ENCODE measurements at places on chromosomes 11 and 22. TPM values are rescaled to one million over a fixed set of nuclear protein-coding genes. Genes with fewer than 3 reads are reported as not detected.

Gene PYGM
- total RNA-seq, result 4.3 TPM

Gene RFPL3
- total RNA-seq, result not detected

Gene ZNF214
- total RNA-seq, result not detected

Gene KRTAP5-11
- not detected for total RNA-seq

Gene OR51B4
- total RNA-seq, result not detected

Gene KRTAP5-10
- not detected for total RNA-seq

Gene DEUP1
- not detected for total RNA-seq

Gene OR2D2
- not detected for total RNA-seq

Gene OR6T1
- total RNA-seq, result not detected

GRCh38 chr11:126991596-126991995 is 9.0 kb downstream of the KIRREL3 start:
- H3K27ac ChIP-seq, result no peak overlapping the region
- DNase-seq, result no peak
- H3K27me3 ChIP-seq, result peaks cover 15% of the 10 kb centered on the region
- H3K4me1 ChIP-seq, result no peaks in the 10 kb centered on the region
- H3K4me3 ChIP-seq, result no peak overlapping the region
- no peaks in the 10 kb centered on the region for H3K36me3 ChIP-seq

- peaks cover 38% of the 10 kb centered on the region for H3K4me1 ChIP-seq
- no peak for DNase-seq
- H3K36me3 ChIP-seq, result peaks cover 3% of the 10 kb centered on the region
- H3K27ac ChIP-seq, result peak overlapping the region; percentile 87
These were observed 1.2 kb downstream of the MRTFA start for GRCh38 chr22:40635043-40635939.

- H3K27ac ChIP-seq, result no peak overlapping the region
- no peak for DNase-seq
- no peak overlapping the region for H3K4me3 ChIP-seq
- H3K36me3 ChIP-seq, result peaks cover 6% of the 10 kb centered on the region
- H3K27me3 ChIP-seq, result no peaks in the 10 kb centered on the region
These were observed 10.0 kb upstream of the ASCC2 start for GRCh38 chr22:29848111-29848510.

GRCh38 chr11:86502137-86502642 is 127.5 kb downstream of the CCDC81 start:
- DNase-seq, result no peak
- H3K27ac ChIP-seq, result no peak overlapping the region
- no peaks in the 10 kb centered on the region for H3K36me3 ChIP-seq
- peaks cover 8% of the 10 kb centered on the region for H3K4me1 ChIP-seq

GRCh38 chr11:80980227-80980626 is 1539.4 kb upstream of the TENM4 start:
- H3K4me3 ChIP-seq, result no peak overlapping the region
- no peak for DNase-seq
- no peaks in the 10 kb centered on the region for H3K4me1 ChIP-seq
- H3K27ac ChIP-seq, result no peak overlapping the region
- H3K36me3 ChIP-seq, result no peaks in the 10 kb centered on the region
- H3K27me3 ChIP-seq, result no peaks in the 10 kb centered on the region

DNA sequence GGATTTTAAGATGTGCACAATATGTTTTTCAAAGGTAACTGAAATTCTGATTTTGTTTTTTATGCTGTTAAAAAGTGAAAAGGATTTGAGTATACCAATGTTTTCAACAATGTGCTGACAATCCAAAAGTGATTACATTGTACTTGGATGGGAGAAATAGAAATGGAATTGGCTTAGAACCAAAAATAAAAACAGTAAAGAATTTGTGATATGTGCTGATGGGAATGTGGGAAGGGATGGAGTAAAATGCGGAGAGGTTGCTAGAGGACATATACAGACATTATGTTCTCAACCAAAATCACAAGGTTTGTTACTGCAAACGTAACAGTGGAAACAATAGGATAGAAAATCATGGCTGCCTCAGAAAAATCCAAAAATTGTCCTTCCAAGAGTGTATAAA is 279.3 kb upstream of the TENM4 start:
- no peak for DNase-seq
- H3K4me3 ChIP-seq, result no peak overlapping the region
- H3K4me1 ChIP-seq, result no peaks in the 10 kb centered on the region
- no peak overlapping the region for H3K27ac ChIP-seq
- H3K27me3 ChIP-seq, result no peaks in the 10 kb centered on the region

DNA sequence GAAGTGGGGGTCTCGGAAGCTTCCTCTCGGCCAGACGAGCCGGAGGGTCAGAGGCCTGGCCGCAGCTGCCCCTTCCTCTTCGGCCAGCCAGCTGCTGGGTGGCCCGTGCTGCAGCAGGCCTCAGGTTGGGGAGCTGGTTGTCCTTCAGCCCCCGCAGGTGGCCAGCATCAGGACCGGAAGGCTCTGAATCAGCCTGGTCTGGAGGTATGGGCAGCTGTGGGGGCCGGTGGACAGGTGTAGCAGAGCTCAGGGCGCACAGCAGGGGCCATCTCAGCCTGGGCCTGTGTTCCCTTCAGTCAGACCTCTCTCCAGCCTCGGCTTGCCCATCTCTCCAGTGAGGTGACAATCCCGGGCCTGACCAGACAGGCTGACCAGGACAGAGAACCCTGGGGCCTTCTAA is 13.9 kb upstream of the TBX1 start:
- H3K4me1 ChIP-seq, result no peaks in the 10 kb centered on the region
- no peak overlapping the region for H3K27ac ChIP-seq
- no peak overlapping the region for H3K4me3 ChIP-seq
- no peak for DNase-seq
- H3K27me3 ChIP-seq, result no peaks in the 10 kb centered on the region

- no peak for DNase-seq
- peaks cover 17% of the 10 kb centered on the region for H3K27me3 ChIP-seq
- no peak overlapping the region for H3K4me3 ChIP-seq
- no peaks in the 10 kb centered on the region for H3K36me3 ChIP-seq
These were observed 382.1 kb downstream of the MN1 start for GRCh38 chr22:27419473-27419872.

GRCh38 chr22:46971099-46971763 is 208.8 kb downstream of the TBC1D22A start:
- peaks cover 13% of the 10 kb centered on the region for H3K4me1 ChIP-seq
- DNase-seq, result no peak
- peak overlapping the region; percentile 46 for H3K27ac ChIP-seq
- H3K4me3 ChIP-seq, result no peak overlapping the region
- no peaks in the 10 kb centered on the region for H3K27me3 ChIP-seq

- no peaks in the 10 kb centered on the region for H3K4me1 ChIP-seq
- no peak overlapping the region for H3K27ac ChIP-seq
- peaks cover 20% of the 10 kb centered on the region for H3K27me3 ChIP-seq
- no peak for DNase-seq
- H3K36me3 ChIP-seq, result no peaks in the 10 kb centered on the region
These were observed 98.8 kb downstream of the PKNOX2 start for GRCh38 chr11:125263268-125263790.

DNA sequence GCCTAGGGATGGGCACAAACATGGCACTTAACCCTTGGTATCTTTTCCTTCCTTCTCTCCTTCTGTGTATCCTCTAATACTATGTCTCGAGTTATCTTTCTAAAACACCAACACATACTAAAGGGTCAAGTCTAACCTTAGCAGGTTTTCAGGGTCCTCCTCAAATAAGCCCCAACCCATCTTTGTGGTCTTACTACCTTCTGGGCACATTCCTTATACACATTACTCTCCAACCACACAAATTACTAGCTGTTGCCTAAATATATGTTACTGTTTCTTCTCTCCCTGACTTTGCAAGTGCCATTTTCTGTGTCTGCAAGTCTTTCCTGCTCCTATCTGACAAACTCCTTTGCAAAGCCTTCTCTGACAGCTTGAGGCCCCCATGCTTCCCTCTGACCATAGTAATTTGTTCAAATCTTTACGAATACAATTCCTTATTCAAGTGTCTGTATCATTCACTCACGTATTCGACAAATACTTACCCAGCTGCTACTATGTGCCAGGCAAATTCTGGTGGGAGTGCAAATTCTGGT is 15.8 kb upstream of the NUP160 start:
- no peaks in the 10 kb centered on the region for H3K27me3 ChIP-seq
- H3K27ac ChIP-seq, result peak overlapping the region; percentile 79
- peaks cover 49% of the 10 kb centered on the region for H3K4me1 ChIP-seq
- H3K4me3 ChIP-seq, result no peak overlapping the region

GRCh38 chr22:20904980-20905355 is 12.2 kb upstream of the CRKL start:
- DNase-seq, result no peak
- peaks cover 7% of the 10 kb centered on the region for H3K4me1 ChIP-seq
- peaks cover 11% of the 10 kb centered on the region for H3K27me3 ChIP-seq
- H3K36me3 ChIP-seq, result no peaks in the 10 kb centered on the region

GRCh38 chr22:41808400-41808799 is 7.9 kb downstream of the CCDC134 start:
- H3K27me3 ChIP-seq, result no peaks in the 10 kb centered on the region
- no peak overlapping the region for H3K4me3 ChIP-seq
- no peaks in the 10 kb centered on the region for H3K36me3 ChIP-seq

DNA sequence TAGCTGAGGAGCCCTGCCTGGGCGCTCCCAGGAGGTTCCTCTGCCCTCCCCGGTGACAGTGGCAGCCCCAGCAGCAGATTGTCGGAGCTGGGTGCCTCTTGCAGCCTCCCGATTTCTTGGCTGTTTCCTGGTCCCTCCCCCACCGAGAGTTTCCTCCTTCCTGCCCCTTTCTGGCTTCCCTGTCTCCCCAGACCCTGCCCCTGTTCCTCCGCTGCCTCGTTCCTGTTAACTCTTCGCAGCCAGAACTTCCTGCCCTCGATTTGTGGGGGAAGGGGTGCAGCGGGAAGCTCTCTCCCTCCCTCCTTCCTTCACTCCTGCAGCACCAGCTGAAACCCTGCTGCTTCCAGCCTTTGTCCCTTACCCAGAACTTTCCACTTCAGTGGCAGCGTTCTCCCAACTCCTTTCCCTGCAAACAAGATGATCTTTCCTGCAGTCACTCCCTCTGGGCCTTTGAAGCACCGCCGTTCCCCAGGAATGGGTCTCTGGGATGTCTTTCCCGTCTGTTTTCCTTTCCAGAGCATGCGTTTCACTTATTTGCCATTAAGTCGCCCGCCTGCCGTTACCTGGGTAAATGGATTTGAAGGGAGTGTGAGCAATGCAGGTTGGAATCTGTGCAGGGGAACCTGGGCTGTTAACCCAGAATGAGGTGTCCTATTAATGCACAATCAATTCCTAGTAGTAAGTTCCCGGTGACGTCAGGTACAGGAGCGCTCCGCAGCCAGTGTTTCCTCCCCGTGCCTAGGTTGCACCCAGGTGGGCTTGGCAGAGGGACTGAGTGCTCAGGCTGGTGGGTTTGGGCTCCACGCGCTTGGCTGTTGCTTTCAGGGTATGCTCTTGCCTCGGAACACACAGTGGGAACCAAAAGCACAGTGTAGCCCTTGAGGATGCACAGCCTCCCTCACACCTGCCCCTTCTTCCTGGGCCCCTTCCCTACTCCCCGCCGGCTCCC is 4.3 kb downstream of the GRK2 start:
- peak overlapping the region; percentile 93 for H3K27ac ChIP-seq
- peak overlapping the region; percentile 95 for H3K4me3 ChIP-seq
- H3K4me1 ChIP-seq, result peaks cover 64% of the 10 kb centered on the region
- H3K27me3 ChIP-seq, result no peaks in the 10 kb centered on the region
- DNase-seq, result peak; percentile 33

GRCh38 chr11:101442171-101442570 is 141.6 kb downstream of the TRPC6 start:
- no peaks in the 10 kb centered on the region for H3K4me1 ChIP-seq
- H3K36me3 ChIP-seq, result no peaks in the 10 kb centered on the region

DNA sequence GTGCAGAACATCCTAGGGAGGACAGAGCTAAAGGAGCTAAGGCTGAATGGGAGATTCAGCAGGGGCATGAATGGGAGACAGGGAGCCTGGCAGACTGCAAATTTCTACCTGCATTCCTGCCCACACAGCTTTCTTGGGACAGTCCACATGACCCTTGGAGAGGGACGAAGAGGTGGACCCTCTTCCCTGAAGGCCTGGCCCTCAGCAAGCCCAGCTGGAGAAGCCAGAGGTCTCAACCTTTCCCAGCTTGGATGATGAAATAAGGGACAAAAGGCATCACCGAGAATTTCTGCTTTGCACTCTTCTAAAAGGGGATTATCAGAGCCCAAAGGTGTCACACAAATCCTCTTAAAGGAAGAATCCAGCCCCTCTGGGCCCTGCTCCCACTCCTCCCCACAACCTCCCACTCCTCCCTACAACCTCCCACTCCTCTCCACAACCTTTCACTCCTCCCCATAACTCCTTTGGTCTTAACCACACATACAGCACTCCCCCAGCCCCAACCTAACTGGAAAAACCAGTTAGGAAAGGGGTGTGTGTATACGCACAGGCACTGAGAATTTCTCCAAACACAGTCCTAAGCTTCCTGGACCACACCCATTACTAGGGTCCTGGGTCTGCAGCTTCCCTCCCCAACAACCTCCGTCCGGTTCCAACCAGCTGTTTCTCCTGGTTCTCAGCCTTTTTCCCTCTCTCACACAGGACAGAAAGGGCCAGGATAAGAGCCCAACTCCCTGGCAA is 38.4 kb downstream of the RPL27A start:
- no peaks in the 10 kb centered on the region for H3K36me3 ChIP-seq
- H3K4me3 ChIP-seq, result no peak overlapping the region
- peaks cover 3% of the 10 kb centered on the region for H3K27me3 ChIP-seq
- no peak overlapping the region for H3K27ac ChIP-seq

DNA sequence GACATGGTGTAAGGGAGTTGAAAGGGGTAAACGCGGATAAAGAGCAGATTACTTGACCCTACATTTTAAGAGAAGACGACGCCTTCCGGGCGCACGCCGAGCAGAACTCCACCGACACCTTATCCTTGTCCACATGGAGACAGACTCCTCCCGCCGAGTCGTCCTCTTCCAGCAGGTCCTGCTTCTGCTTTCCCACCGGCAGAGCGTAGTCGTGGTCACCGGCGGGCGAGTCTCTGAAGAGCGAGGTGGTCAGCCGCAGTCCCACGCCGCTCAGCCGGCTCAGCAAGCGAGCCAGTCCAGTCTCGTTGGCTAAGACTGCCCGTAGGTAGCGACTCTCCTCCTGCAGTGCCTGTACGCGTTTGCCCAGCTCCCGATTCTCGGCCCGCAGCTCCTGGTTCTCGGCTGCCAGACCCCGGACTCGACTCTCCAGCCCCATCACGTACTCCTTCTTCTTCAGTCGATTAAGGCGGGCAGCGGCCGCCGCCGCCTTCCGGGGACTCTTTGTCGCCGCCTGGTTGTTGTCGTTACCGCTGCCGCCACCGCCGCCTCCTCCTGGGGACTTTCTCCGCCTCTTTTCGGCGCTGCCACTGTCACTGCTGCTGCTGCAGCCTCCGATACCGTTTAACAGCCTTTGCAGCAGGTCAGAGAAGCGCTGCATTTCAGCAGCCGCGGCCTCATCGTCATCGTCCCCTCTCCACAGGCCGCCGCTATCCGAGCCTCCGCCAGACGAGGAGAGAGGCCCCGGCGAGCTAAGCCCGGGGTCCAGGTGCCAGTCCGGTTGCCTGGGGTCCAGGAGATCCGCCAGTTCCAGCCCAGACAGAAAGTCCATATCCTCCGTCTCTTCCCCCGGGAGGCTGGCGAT is 945 bp downstream of the CREBZF start:
- H3K4me3 ChIP-seq, result peak overlapping the region; percentile 100
- peaks cover 40% of the 10 kb centered on the region for H3K4me1 ChIP-seq
- DNase-seq, result peak; percentile 92
- H3K27me3 ChIP-seq, result no peaks in the 10 kb centered on the region
- peak overlapping the region; percentile 100 for H3K27ac ChIP-seq
- peaks cover 45% of the 10 kb centered on the region for H3K36me3 ChIP-seq

All from activated CD4-positive, alpha-beta T cell treated with anti-CD3 and anti-CD28 coated beads, Interleukin-2, amount 10 ng/mL, durations not matched to agents 7 days and 5 days (primary cell).